ENCODE measurements at places on chromosomes 12 and 14.

DNA sequence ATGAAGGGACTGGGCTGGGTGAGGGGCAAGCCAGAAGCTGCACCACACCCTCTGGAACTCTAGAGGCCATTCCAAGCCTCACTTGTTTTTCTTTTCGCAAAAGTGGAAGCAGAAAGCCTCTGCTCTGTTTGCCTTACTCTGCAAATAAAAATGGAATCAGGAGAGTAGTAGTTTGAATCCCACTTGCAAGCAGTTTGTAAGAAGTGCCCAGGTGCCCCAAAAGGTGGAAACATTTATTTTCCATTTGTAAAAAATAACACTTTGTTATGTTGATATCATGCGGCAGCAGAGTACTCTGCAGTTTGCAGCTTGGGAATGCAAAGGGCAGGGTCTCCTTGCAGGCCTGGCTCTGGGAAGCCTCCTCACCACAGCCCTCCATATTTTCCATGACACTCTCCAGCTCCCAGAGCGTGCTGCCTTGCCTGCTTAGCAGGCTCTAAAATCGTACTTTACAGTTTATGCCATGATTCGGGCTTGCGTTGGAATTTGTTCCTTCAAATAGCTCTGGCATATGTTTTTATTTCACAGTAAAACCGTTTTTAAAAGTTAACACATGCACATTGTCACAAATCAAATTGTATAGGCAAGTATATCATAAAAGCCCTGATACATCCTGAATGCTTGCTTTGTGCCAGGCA lies 20.0 kb downstream of the TUNAR start:
- H3K4me3 ChIP-seq, result no peak overlapping the region
- H3K27ac ChIP-seq, result no peak overlapping the region
- no peaks in the 10 kb centered on the region for H3K36me3 ChIP-seq

DNA sequence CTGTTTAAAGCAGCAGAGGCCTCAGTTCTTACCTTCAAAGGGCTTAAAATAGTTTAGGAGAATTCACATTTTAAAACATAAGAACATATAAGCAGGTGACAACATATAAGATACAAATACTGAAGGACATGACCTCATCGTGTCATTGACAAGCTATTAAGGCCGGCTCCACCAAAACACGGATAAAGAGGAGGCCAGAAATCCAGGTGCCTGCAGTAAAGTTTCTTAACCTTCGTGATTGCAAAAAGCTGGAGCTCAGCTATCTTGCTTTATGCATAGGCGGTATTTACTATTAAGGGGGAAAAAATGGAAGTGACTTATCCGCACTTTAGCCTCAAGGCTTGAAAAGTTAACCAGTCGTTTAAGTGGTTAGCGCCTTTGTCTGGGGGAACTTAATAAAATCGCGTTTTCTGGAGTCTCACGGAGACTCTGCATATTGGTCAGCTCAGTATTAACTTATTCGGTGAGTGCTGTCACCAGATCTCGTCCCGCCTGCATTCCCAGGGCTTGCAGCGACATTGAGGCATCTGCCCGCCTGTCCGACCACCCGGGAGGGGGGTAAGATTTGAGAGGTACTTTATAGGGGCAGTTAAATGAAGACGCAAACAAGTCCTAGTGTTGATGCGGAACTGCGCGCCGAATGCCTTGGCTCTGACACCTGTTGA lies 1.1 kb upstream of the SP1 start:
- no peak overlapping the region for H3K27ac ChIP-seq
- no peak for DNase-seq
- no peaks in the 10 kb centered on the region for H3K27me3 ChIP-seq
- peaks cover 32% of the 10 kb centered on the region for H3K4me1 ChIP-seq
- H3K36me3 ChIP-seq, result peaks cover 28% of the 10 kb centered on the region

DNA sequence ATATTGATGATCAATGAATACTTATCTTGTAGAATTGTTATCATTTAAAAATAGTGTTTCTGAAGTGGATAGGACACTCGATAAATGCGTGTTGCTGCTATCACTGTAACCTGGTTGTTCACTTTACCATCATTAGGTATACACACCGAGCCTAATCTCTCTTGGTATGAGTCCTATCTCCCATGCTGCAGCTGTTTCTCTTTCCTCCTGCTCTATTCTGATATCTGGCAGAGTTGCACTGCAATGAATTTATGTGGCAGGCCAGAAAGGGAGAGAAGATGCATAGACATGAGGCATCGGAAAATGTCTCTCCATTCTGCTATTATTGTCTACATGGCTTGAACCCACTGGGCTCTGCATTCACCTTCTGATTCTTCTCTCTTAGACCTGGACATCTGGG lies 26.7 kb downstream of the KCNK10 start:
- H3K4me3 ChIP-seq, result no peak overlapping the region
- H3K27me3 ChIP-seq, result peaks cover 11% of the 10 kb centered on the region
- no peaks in the 10 kb centered on the region for H3K4me1 ChIP-seq
- H3K27ac ChIP-seq, result no peak overlapping the region
- no peaks in the 10 kb centered on the region for H3K36me3 ChIP-seq

DNA sequence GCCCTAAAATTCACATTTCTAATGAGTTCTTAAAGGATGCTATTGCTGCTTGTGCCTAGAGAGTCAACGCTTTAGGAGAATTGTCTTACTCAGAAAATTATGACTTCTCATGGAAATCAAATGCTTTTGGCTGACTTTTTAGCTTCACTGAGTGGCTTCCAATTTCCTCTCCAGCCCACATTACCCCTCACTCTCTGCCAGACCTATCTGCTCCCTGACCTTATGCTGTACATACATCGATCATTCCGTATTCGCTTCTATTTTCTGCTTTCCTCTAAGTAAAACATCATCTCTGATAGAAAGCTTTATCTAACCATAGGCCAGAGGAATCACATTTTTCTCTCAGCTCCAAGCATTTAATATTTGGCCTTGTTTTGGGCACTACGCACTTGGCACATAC lies 12.5 kb upstream of the SMCO3 start:
- peaks cover under 1% of the 10 kb centered on the region for H3K36me3 ChIP-seq
- peaks cover 3% of the 10 kb centered on the region for H3K4me1 ChIP-seq
- no peak for DNase-seq
- peaks cover 3% of the 10 kb centered on the region for H3K27me3 ChIP-seq
- H3K4me3 ChIP-seq, result no peak overlapping the region
- no peak overlapping the region for H3K27ac ChIP-seq

DNA sequence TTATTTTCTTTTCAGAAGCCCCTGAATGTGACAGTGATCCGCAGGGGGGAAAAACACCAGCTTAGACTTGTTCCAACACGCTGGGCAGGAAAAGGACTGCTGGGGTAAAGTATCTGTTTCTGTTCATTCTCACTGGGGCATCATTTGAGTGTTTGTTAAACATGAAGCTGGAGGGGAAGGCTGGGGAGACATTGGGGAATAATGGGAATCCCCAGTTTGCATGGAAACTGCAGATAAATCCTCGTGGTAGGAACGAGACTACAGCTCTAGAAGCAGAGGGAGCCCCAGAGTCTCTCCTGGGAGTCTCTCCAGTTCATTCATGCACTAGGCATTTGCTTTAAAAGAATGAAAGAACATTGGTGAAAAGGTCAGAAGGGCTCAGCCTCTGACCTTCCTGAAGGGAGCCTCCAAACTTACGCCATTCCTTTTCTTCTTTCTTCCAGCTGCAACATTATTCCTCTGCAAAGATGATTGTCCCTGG lies 2.5 kb upstream of the CFAP251 start:
- H3K4me1 ChIP-seq, result peaks cover 26% of the 10 kb centered on the region
- H3K4me3 ChIP-seq, result no peak overlapping the region
- no peak for DNase-seq
- no peaks in the 10 kb centered on the region for H3K27me3 ChIP-seq
- H3K36me3 ChIP-seq, result peaks cover 36% of the 10 kb centered on the region
- H3K27ac ChIP-seq, result peak overlapping the region; percentile 0

GRCh38 chr14:63179383-63179782 lies 24.9 kb upstream of the RHOJ start:
- H3K36me3 ChIP-seq, result no peaks in the 10 kb centered on the region
- no peaks in the 10 kb centered on the region for H3K27me3 ChIP-seq
- H3K4me1 ChIP-seq, result no peaks in the 10 kb centered on the region

GRCh38 chr12:29574500-29574899 lies 77.0 kb upstream of the OVCH1 start:
- peaks cover 5% of the 10 kb centered on the region for H3K27me3 ChIP-seq
- H3K36me3 ChIP-seq, result no peaks in the 10 kb centered on the region
- H3K4me3 ChIP-seq, result no peak overlapping the region
- no peak for DNase-seq
- no peaks in the 10 kb centered on the region for H3K4me1 ChIP-seq
- no peak overlapping the region for H3K27ac ChIP-seq

- DNase-seq, result peak; percentile 4
- no peak overlapping the region for H3K27ac ChIP-seq
- H3K36me3 ChIP-seq, result no peaks in the 10 kb centered on the region
- peaks cover 25% of the 10 kb centered on the region for H3K27me3 ChIP-seq
- H3K4me1 ChIP-seq, result peaks cover 5% of the 10 kb centered on the region
- H3K4me3 ChIP-seq, result no peak overlapping the region
Measured at GRCh38 chr14:105123064-105123665, 45.4 kb downstream of the JAG2 start.

DNA sequence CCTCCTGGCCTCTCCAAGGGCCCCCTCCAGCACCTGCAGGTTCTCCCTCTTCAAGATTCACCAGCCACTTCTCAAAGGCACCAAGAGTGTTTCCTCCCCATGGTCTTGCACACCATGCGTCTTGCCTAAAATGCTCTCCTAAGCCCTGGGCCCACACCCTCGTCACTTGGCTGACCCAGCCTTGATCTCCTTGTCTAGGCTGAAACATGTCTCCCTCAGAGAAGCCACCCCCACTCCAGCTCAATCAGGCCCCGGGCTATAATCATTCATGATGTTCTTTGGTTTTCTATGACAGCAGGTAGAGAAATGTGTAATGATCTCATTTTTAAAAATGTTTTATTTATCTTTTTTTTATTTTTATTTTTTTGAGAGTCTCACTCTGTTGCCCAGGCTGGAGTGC lies 88.1 kb downstream of the EFCAB11 start:
- H3K4me3 ChIP-seq, result no peak overlapping the region
- no peaks in the 10 kb centered on the region for H3K36me3 ChIP-seq
- no peak overlapping the region for H3K27ac ChIP-seq

GRCh38 chr14:78202163-78202562 lies 32.0 kb downstream of the NRXN3 start:
- peak overlapping the region; percentile 6 for H3K4me3 ChIP-seq
- H3K27ac ChIP-seq, result peak overlapping the region; percentile 51
- no peaks in the 10 kb centered on the region for H3K27me3 ChIP-seq

GRCh38 chr12:124719231-124719630 lies 144.4 kb downstream of the SCARB1 start:
- H3K36me3 ChIP-seq, result no peaks in the 10 kb centered on the region
- H3K27ac ChIP-seq, result no peak overlapping the region
- no peak overlapping the region for H3K4me3 ChIP-seq
- peaks cover 13% of the 10 kb centered on the region for H3K27me3 ChIP-seq
- peaks cover 8% of the 10 kb centered on the region for H3K4me1 ChIP-seq

Measured in activated CD8-positive, alpha-beta T cell treated with anti-CD3 and anti-CD28 coated beads, Interleukin-2, amount 10 ng/mL, durations not matched to agents 7 days and 5 days (primary cell).